ENCODE measurements at places on chromosomes 6 and 20.
A peak's percentile ranks its signal among the peaks of the same experiment; 100 is the strongest.

DNA sequence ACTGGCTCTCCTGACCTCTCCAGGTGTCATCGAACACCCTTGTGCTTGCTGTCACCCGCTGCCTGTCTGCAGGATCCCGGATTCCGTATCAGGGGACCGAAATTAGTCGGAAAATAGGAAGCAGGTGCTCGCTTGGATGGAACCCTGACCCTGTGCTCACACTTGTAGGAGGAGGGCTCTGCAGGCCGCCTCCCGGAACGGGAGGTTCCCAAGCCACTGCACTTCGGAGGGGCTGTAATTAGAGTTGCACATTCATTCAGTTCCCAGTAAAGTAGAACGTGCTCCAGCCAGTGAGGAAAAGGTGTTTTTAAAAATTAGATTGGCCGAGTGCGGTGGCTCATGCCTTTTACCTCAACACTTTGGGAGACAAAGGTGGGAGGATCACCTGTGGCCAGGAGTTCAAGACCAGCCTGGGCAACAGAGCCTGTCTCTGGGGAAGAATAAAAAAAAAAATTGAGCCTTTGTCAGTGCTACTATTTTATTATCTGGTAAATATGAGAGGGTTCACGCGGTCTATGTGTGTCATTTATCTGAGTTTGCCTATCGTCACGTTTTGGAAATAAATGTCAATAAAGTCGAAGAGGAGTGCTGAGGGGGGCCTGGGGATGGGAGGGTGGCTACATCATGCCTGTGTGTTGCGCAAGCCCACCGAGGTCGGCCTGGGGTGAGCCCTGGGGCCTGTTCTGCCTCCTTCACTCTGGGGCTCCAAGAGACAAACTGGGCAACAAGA is 1.5 kb upstream of the GMEB2 start:
- no peak for DNase-seq

GRCh38 chr6:73394577-73395354 is at the start of gene DDX43:
Gene DDX43, plus strand, starts transcription at chr6:73394828. Its CDS starts 78 bp downstream, at chr6:73394906.
- DNase-seq, result no peak

DNA sequence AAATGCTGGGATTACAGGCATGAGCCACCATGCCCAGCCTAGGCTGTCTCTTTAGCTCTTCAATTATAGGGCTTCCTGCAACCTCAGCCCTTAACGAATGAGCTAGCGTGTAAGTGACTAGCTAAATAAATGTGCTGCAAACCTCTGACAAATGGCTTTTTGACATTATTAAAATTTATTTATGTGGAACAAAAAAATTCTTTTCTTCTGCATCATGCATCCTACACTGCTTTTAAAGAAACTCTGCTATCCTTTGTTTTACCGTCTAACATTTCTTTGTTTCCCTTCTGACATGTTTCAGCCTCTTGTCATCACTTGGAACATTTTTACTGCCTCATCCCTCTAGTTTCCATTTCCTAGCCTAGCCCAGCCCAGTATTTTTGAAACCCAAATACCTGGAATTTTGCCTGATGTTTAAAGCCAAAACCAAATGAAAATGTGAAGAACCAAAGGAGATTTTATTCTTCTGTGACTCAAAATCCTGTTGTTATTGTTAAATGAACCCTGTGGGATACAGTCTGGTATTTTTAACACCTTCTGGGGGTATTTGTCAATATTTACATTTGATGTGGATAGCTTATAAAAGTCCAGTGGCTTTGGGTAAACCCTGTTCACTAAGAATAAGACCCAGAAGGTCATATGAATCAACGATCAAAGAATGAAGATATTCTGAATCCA is 9.5 kb downstream of the NT5E start:
- no peak for DNase-seq

- no peak for DNase-seq
These were observed 11.5 kb upstream of the C6orf132 start for GRCh38 chr6:42153921-42154320.

DNA sequence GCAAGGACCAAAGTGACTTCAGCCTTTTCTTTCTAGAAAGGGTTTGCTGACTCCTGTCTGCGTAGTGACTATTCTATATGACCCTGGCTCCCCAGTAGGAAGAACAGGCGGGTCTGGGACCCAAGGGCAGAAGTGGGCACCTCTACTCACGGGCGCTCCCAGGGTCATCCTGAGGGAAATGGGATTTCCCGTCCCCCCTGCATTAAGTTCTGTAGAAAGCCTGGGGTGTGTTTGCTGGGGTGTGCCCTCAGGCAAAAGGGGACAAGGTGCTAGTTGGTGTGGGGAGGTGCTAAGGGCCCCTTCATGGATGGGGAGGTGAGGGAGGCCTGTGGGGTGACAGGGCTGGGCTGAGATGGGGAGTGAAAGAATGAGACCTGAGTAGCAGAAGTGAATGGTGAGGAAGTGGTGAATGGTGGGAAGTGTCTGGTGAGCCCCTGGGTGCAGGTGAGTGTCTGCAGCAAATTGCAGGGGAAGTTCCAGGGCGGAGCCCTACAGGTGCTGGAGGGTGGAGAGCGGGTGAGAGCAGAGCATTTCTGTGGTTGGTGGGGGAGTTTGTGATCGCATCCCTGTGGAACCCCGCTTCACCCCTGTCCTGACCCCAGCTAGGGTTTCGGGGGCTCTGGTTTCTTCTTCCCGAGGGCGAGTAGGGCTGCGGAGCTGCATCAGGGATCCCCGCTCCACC is 21.1 kb downstream of the RAET1L start:
- DNase-seq, result no peak

- no peak for DNase-seq
These were observed 1138.9 kb upstream of the ADGRB3 start for GRCh38 chr6:67496191-67496590.

DNA sequence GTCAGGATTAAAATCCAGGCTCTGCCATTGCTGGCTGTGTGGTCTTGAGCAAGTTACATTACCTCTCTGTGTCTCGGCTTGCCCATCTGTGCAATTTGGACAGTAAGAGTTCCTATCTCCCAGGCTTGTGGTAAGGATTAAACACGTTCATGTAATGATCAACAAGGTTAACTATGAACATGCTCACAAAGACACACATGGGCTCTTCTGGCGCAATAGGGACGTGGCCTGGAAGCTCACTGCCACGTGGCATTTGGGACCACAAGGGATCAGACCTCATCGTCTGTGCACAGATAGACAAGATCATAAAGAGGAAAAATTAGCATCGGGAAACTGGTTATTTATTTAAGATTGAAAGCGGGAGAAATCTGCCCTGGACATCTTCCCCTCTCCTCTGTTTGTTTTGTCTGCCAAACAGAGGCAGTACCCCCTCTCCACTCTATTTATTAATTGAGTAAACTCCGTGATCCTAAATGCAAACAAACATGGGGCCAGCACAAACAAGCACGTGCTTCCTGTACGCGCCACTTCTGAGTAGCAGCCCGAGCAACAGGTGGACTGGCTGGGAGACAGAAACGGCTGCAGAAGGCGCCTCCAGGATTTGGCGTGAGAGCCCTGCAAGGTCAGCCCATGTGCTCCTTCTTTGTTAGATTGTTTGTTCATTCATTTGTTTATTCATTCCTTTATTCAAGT is 95.0 kb downstream of the CDH26 start:
- no peak for DNase-seq

GRCh38 chr6:6348256-6348655 is 27.8 kb upstream of the F13A1 start:
- no peak for DNase-seq

GRCh38 chr6:163831736-163832135 is 417.2 kb downstream of the QKI start:
- no peak for DNase-seq

GRCh38 chr6:13638626-13639025 is 23.5 kb downstream of the NOL7 start:
- no peak for DNase-seq

- no peak for DNase-seq
These were observed 310.0 kb downstream of the ESR1 start for GRCh38 chr6:152117156-152118133.

DNA sequence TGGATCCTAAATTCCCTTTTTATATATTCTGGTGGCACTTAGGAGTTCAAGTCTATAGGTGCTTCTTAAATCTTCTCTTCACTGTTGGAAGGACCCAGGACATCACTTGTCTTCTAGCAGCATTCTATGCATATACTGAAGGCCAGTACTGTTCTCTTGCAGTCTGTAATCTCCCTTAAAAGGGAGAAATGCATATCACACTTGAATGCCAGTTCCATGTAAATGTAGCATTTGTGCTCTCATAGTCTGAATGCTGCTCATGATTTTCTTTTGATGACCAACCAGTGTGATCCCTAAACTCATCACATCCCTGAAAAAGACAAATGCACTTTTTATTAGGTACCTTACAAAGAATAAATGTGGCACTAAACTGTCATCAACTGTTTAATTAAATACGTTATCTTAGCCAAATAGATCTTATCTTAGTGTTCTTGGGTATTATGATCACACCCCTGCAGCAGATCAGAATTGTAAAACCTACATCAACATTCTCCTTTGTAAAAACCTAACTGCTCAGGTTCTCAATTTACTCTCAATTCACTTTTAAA is 176.1 kb downstream of the EPHA7 start:
- DNase-seq, result no peak

- DNase-seq, result peak; percentile 65
These were observed 485.4 kb upstream of the MANEA start for GRCh38 chr6:95091823-95092436.

DNA sequence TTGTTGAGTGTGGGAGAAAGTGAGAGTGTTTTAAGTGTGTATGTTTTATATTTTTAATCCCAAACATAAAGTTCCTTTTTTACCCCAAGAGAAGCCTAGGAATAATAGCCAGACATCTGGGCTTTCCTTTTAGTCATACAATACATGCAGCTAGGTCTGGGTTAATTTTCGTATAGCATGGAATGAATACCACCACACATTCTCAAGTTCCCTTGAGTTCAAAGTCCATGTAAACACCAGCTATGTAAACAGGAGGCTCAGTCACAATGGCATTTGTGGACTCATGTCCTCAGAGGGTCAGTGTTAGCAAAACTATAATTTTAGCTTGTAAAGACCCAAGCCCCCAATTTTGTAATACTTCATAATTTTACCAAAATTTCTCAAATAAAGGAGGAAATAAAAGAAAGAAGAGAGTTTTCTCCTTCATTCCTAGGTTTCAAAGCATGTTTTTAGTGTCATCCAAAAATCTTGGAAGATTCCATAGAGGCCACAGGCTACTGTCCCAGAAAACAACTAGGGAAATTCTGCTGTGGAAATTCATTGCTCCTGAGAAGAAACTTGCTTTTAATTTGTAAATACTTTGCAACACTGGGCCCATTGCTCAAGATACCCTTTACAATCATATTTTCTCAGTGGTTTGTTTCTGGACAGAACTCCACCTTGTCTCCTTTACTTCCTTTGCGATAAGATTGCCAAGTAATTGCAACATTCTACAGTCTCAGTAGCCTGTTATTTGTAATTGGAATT is 671.2 kb downstream of the COL12A1 start:
- peak; percentile 60 for DNase-seq

DNA sequence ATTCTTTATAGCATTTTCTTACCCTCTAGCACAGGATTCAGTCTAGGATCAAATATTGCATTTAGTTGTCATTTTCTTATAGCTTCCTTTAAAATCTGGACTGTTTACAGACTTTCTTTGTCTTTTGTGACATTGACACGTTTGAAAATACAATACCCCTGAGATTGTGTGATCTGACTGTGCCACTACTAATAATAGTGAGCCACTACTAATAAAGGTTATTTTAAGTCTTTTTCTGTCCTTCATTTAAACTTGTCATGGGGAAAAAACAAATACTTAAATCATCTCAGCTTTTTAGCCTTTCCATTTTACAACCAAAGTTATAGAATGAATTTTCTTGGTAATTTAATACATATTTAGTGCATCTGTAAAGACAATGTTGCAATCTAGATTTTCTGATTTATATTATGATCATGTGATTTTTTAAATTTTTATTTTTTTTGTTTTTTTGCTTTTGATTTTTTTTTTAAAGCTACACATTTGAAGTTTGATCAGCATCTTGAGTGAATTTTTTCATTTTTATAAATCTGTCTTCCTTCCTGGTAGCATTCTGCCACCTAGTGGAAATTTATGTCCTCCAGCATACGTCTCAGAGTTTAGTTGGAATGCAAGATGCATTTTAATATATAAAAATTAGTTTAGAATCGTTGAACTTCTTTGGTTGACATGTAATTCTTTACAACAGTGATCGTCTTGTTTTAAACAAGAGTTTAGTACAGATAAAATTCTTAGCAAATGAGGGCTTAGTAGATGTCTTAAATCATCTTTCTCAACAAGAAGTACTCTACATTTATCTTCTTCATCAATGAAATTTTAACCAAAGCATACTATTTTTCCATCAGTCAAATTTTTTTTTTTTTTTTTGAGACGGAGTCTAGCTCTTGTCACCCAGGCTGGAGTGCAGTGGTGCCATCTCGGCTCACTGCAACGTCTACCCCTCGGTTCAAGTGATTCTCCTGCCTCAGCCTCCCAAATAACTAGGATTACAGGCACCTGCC is 119.4 kb downstream of the NCOA3 start:
- DNase-seq, result peak; percentile 69

DNA sequence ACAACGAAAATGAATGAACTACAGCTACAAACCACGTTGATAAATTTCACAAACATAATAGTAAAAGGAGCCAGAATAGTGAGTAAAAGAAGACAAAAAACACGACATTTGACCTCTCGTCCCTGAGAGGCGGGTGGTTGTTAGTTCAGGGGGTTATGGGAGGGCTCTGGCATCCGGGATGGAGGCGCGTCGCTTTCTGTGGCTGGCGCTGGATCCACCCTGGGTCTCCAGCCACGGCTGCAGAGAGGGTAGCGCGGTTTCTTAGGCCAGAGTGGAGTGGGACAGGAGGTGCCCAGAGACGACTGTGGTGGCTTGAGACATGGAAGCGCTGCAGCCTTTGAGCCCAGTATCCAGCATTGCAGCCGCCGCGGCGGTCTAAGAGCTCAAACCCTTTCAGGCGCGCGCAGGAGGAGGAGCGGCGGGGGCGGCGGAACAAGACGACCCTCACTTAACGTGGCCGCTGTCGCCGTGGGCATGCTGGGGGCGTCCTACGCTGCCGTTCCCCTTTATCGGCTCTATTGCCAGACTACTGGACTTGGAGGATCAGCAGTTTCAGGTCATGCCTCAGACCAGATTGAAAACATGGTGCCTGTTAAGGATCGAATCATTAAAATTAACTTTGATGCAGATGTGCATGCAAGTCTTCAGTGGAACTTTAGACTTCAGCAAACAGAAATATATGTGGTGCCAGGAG is 3.7 kb upstream of the ZSCAN23 start:
- DNase-seq, result peak; percentile 40

GRCh38 chr6:38503032-38503773 is 136.5 kb downstream of the BTBD9 start:
- DNase-seq, result no peak

DNA sequence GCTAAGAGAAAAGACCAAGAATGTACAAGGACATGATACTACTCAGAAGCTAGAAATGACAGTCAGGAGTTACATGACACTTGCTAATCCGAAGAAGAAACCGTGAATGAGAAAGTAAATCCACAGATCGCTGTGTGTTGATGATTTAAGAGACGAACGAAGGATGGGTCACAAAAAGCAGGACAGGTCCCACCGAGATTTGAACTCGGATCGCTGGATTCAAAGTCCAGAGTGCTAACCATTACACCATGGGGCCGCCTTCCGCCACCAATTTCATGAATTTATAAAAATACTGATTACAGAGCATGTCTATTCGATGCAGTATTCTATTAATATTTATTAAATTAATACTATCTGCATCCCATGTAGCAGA is 54.0 kb upstream of the BTN3A2 start:
- no peak for DNase-seq

Data from hepatocyte (in vitro differentiated cells).